B cell (primary cell): ENCODE measurements at places on chromosomes 7 and 10.

DNA sequence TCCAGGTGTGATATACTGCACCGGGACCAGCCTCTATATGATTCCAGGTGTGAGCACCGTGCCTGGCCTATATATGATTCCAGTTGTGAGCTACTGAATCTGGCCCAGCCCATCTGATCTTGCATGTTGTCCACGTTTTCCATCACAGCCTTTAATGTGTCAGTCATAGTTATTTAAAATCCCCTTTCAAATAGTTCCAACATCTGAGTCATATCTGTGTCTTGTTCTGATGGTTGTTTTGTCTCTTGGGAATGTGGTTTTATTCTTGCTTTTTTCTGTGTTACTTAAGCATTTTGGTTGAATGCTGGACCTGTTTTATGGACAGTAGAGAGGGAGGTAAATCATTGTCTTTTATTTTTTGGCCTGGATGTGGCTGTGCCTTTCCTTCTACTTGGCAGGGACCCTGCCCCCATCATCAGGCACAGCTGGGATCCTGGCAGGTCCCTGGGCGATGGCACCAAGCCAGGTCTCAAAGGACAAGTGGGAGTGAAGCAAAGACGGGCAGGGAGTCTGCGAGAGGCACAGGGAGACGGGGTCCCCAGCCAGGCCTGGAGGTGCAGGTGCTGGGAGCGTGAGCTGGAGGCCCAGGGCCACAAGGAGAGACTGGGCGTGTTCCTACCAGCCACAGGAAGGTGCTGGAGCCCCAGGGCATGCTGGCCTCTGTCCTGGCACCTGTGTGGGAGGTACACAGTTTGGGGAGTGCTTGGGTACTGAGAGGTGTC, 94.7 kb downstream of the DYNC2I1 start:
- no peak for DNase-seq

GRCh38 chr7:151493083-151493482, 26.6 kb downstream of the RHEB start:
- no peak for DNase-seq

DNA sequence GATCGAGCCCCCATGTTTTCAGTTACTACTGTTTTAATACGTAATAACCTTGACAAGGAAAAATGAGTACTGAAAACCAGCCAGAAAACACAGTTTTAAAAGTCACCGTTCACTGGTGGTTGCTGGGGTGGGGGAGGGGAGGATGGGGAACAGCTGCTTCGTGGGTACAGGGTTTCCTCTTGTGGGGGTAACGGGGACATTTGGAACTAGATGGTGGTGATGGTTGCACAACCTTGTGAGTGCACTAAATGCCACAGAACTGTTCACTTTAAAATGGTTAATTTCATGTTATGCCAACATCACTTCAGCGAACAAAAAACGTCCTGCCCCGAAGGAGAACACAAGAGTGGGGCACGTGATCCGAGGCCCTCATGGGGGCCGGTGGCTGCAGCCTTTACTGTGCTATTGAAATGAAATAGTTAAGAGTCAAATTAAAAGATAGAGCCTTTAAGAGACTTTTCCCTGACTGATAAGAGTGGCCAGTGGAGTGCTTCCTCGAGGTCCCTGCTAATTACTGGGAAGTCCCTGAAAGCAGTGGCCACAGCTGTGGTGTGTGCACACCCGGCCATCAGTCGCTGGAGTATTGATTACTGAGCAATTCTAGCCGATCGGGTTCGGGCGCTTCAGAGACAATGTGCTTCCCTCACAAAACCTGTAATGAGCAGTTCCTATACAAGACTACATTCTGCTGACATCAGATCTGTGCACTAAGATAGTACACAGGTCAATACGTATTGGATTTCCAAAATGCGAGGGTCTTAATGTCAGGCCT, 80.3 kb downstream of the EBF3 start:
- no peak for DNase-seq

- DNase-seq: peak; percentile 38
These were observed 1.0 kb downstream of the PAXIP1 start for GRCh38 chr7:155001756-155002410.

- DNase-seq: peak; percentile 10
These were observed 52.2 kb downstream of the CPEB3 start for GRCh38 chr10:92238586-92239098.
